ENCODE measurements at places on chromosomes 5 and 9.

DNA sequence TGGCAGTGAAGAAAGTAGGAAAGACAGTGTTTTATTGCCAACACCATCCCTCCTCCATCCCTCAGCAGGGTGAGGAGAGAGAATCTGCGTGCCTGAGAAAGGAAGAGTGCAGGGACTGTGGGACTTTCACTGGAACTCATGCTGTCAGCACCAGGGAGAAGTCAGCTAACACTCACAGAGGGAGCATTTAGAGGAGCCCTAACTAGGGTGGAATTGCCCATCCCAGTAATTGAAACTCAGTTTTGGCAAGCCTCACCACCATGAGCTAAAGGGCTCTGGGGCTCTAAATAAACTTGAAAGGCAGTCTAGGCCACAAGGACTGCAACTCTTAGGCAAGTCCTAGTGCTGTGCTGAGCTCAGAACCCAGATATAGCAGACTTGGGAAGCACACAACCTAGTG is 622.3 kb downstream of the SEMA5A start:
- no peak for DNase-seq

DNA sequence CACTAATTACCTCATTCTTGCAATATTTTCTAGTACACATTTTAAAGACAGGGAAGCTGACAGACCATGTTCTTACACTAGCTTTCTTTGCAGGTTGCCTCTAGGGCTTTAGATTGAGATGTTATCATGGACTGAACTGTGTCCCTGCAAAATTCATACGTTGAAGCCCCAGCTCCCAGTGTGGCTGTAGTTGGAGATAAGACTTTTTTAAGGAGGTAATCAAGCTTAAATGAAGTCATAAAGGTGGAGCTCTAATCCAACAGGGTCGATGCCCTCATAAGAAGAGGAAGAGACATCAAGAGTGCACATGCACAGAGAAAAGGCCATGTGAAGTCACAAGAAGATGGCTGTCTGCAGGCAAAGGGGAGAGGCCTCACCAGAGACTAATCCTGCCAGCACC is 471.2 kb upstream of the ACTBL2 start:
- DNase-seq, result peak; percentile 34

DNA sequence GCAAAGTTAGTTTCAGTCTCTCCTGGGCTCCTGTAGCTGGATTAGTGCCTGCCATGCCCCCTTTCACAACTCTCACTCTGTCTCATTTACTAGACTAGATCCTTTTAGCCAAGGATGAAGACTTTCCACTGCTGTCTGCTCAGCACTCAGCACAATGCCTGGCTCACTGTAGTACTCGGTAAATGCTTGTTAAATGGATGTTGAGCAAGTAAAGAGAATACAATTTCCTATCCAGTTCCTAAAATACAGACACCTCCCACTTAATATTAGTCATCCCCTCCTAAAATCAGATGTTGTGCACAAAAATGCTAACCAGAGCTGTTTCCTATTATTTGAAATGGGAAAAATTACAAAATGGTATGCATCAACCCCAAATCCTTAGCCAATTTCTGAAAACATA is 195.8 kb downstream of the SREK1 start:
- DNase-seq, result no peak

GRCh38 chr9:84935528-84936117 is 266.1 kb downstream of the NTRK2 start:
- no peak for DNase-seq

GRCh38 chr5:94856257-94856800 is 237.9 kb downstream of the SLF1 start:
- no peak for DNase-seq

DNA sequence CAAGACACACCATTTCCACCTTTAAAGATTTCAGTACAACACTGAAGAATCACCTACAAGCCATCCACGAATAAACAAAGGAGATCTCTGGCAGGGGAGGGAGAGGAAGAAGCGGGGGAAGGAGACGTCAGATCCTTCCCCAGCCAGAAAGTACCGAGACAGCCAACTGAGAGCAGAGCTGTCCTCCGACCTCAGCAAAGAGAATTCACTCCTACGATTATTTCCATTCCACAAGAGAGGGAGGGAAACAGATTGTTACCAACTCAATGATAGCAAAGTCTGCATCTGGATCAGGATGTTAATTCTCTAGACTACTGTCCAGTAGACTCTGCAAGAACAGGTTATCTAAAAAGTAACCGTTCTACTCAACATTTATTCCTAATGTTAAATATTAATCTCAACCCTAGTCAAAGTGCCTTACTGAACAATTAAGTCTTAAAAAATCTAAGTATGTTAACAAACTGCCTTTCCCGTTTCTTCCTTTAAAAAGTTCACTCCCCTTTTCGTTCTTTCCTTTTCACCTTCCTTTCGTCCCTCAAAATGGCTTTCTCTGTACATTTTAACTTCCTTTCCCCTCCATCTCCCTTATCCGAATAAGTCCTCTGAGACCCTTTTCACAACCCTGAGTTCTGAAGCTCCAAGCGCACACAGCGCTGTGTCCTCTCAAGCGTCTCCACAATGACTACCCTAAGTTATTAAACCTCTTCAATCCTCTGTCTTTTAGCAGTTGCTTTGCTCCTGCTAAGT is 1.4 kb downstream of the CHD1 start:
- DNase-seq, result peak; percentile 79

DNA sequence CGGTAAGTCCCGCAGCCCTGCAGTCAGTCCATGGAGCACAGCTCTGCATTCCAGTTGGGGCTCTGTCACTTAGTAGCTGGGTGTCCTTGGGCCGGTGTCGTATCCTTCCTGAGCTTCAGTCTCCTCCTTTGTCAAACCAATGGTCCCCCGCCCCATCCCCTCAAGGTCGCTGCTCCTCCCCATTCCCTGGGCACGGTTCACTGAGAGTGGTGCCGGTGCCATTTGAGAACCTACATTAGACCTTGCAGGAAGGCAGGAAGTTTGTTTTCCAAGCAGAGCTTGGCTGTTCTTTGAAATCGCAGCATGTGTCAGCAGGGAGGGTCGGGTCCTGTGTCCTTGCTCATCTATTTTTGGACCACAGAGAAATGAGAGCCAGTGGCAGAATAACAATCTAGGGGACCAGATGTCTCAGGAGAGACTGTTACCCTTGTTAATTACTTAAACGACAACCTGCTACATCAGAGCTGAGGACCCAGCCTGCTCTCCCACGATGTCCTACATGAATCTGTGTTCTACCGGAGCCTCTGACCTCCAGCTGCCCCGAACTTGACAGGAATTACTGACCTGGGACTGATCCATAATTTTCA is 21.7 kb upstream of the BARHL1 start:
- DNase-seq, result no peak

GRCh38 chr5:140298183-140298601 is 4.7 kb downstream of the PFDN1 start:
- DNase-seq, result no peak

DNA sequence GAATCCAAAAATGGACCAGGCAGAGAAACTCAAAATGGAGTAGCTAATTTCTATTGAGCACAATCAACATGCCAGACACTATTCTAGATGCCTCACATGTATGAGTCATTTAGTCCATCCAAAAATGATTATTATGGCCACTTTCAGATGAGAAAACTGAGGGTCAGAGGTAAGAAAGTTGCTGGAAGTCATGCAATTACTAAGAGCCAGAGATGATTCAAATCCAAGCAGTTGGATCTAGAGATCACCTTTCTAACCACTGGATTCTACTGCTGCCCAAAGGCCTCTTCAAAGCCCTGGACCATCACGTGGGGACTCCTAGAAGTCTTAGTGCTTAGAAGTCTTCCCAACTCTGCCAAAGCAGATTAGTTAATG is 51.8 kb upstream of the HMHB1 start:
- DNase-seq, result no peak

GRCh38 chr9:127470662-127471061 is 19.4 kb downstream of the LRSAM1 start:
- DNase-seq, result no peak

GRCh38 chr9:120323125-120323524 is 256.8 kb downstream of the CDK5RAP2 start:
- DNase-seq, result no peak

DNA sequence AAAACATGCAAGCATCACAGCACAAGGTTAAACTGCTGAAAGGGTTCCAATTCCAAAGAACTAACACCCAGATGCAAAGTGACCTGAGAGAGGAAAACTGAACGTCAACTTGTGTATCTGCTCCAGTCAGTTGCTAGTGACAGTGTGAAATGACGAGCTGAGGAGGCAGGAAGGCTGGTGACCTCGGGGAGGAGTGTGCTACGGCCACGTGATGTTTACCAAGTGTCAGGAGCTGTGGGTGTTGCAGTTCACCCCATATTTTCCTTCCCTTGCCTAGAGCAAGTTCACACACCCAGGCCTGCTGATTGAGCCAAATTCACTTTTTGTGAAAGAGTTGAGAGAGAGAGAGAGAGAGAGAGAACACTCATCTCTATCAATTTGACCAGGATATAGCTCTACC is 231.6 kb upstream of the ANKH start:
- DNase-seq, result no peak

- DNase-seq, result no peak
These were observed 36.1 kb downstream of the EXOC3 start for GRCh38 chr5:478982-479535.

DNA sequence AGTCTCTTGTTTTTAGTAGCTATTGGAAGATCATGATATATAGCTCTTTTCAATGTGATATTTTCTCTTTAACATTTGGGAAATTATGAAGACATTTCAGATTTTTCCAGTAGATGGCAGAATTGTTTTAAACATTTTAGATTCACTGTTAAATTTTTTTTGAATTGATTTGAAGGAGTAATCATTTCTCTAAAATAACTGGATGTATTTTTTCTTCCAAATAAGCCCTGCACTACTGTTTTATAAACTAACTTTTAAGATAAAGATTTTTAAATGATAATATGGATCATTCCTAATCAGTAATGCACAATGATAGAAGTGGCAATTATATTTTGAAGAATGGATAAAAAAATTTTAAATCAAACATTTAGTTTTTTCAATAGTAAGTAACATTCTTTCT is 14.2 kb downstream of the NDUFAF2 start:
- peak; percentile 65 for DNase-seq

GRCh38 chr9:129412814-129413536 is 207.9 kb downstream of the C9orf50 start:
- DNase-seq, result peak; percentile 74

DNA sequence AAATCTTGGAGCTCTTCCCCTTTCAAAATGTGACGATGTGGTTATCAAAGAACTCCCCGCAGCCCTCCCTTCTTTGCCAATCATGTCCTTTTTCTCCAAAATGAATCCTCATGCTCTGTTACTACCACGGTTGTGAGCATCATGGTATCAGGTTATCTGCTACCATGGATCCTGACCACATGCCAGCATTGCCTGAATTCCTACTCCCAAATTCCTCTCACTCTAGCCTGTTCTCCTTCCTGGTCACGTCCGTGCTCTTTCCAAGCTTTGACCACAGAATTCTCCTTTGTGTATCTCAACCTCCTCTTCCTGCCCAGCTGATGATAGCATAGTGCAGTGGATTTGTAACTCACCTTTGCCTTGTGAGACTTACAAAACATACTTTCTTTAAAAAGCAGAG is 59.5 kb upstream of the FBXL7 start:
- no peak for DNase-seq

- no peak for DNase-seq
These were observed 12.0 kb downstream of the EXOC3 start for GRCh38 chr5:454936-455335.

GRCh38 chr5:168341178-168341577 is 49.7 kb downstream of the WWC1 start:
- no peak for DNase-seq

GRCh38 chr9:92790542-92791527 is 26.2 kb upstream of the BICD2 start:
- peak; percentile 89 for DNase-seq

DNA sequence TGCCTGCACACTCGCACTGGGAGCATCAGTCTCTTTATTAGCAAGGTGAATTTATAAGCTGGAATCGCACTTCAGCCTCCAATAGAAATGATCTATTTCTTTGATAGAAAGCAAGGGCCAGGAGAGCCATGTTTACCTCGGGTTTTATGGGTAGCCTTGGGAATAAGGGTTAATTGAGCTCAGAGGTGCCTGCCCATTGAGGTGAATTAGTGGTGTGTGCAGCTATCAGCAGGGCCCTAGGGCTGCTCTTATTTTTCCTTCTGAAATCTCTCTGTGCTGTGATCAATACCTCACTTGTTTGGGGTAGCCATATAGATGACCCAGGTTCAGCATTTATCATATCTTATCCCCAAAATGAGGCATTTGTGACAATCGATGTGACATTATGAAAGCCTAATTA is 297.8 kb downstream of the EBF1 start:
- DNase-seq, result no peak

GRCh38 chr9:83285445-83286225 is 222.7 kb upstream of the RASEF start:
- no peak for DNase-seq

DNA sequence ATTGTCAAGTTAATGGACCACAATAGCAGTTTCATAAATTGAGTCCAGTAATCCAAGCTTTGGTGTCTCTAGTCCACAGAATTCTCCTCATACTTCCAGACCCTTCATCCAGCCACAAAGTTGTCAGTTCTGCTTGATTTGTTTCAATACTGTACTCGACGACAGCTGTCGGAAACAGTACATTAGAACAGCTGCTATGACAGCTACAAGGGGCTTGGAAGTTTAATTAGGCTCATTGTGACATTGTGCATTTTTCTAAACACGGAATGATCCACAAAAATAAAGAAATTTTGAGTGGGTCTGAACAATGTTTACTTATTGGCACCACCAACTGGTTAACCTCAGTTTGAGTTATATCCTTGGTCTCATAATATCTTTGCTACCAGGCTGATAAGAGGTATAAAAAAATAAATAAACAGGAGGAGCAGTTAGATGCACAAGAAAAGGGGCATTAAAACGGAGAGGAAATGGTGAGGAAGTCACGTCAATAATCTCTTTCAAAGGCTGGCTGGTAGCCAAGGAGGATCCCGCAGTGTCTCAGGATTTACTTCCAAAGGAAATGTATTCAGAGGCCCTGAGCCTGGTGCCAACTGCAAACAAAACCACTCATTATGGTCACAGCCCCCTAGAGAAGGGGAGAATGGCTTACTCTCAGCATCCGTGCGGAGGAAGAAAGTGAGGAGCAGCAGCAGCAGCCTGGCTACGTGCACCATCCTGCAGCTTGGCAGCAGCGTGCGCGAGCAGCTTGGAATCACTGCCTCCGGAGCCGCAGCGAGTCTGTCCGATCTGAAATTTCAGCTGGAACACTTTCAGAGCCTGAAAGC is 933.8 kb upstream of the DMAC1 start:
- peak; percentile 17 for DNase-seq

GRCh38 chr5:179786861-179787260 is 6.9 kb upstream of the LTC4S start:
- DNase-seq, result no peak

DNA sequence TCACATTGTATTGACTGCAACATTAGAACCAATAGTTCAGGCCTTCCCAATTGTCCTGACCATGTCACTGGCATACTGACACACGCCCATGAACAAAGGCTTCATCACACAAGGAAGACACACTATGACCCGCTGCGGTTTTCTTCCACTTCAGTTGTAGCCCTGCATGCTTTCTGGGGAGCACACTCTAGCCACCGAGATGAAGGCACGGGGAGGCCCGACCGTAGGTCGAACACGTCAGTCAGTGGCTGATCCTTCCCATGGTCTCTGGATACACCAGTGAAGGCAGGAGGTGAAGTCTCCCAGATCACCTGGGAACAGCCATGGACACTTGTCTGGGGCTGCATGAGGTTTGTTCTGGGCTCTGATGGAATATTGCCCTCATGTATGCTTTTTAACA is 224.7 kb downstream of the FSTL4 start:
- no peak for DNase-seq

GRCh38 chr9:21810388-21810787 is 8.0 kb downstream of the MTAP start:
- DNase-seq, result no peak
